H1 (cell line): ENCODE measurements at places on chromosomes 7 and 10.

DNA sequence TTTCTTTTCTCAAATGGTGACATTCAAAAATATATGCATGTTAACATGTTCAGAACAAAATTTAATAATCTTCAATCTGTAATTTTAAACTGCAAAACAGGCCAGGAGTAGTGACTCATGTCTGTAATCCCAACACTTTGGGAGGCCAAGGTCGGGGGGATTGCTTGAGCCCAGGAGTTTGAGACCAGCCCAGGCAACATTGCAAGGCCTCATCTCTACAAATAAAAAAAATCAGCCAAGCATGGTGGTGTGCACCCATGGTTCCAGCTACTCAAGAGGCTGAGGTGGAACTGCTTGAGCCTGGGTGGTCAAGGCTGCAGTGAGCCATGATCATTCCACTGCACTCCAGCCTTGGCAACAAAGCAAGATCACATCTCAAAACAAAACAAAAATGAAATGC, 394.3 kb downstream of the PARD3 start:
- no peak for DNase-seq

GRCh38 chr10:60732807-60733516, 45.3 kb upstream of the CDK1 start:
- DNase-seq: peak; percentile 81

GRCh38 chr7:131830681-131831080, 274.3 kb upstream of the PODXL start:
- no peak for DNase-seq

DNA sequence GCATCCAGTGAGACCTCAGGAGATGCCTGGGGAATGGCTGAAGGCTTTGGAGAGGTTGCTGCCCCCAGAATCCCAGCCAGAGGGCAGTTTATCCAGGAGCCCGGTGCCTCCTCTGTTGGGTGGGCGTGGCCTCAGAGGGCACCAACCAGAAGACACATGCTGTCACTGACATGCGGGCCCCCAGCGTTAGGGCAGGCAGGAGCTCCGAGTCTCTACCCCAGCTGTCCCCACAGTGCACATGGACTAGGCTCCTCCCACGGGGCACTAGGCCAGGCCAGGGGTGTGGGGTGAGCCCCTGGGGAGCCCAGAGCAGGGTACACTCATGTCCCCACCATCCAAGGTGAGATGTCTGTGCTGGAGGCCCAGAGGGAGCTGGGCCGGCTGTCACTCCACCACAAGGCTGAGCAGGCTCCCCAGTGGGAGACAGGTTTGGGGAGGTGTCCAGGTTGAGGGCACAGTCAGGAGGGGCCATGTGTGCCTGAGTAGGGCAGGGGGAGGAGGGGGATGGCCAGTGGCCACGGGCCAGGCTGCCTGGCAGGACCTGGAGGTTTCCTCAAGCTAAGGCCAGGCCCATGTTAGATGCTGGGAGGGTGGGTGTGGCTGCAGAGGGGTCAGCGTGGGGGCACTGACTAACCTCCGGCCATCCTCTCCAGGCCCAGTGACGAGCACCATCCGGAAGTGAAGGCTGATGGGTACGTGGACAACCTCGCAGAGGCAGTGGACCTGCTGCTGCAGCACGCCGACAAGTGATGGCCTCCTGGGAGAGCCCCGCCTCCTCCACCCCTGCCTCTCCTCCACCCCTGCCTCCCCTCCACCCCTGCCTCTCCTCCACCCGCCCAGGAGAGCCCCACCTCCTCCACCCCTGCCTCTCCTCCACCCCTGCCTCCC, 131.3 kb downstream of the FAM53B start:
- DNase-seq: no peak

GRCh38 chr7:43880596-43880995, 11.3 kb upstream of the MRPS24 start:
- DNase-seq: no peak

GRCh38 chr7:24472093-24472492, 101.2 kb upstream of the PALS2 start:
- no peak for DNase-seq

GRCh38 chr10:70761727-70762350, 23.3 kb downstream of the TBATA start:
- no peak for DNase-seq

DNA sequence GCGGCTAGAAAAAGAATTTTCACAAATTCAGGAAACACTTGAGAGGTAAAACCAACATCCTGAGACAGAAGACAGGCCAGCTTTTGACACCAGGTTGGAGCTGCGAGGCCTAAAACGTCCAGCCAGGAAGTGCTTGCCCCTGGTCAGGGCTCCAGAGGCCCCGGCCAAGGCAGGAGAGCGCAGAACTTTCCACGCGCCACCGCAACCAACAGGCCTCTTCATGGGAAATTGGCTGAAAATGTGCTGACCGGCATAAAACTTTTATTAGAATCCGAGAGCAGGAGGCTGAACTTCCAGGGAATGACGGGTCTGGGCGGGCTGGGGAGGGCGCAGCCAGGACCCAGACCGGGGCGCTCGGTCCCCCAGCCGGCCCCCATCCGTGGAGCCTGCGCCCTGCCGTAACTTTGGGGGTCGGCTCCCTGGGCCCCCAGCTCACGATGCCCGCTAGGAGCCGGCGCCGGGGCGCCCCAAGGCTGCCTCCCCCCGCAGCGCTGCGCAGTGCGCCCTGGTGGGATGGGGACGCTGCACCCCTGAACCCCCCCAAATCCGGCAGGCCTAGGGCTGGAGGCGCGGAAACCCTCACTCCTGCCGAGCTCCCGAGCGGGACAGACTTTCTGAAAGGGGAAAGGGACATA, 414.0 kb upstream of the MKI67 start:
- peak; percentile 62 for DNase-seq

- no peak for DNase-seq
Observed at GRCh38 chr7:17467386-17467945, 169.0 kb downstream of the AHR start.

- DNase-seq: no peak
Observed at GRCh38 chr10:79044846-79045245, 23.9 kb upstream of the ZMIZ1 start.

- DNase-seq: no peak
Observed at GRCh38 chr7:104784686-104785085, 229.3 kb upstream of the KMT2E start.
